ENCODE measurements at places on chromosomes 7 and 10.

GRCh38 chr10:58992830-58993460, 183.5 kb upstream of the PHYHIPL start:
- DNase-seq, result no peak

DNA sequence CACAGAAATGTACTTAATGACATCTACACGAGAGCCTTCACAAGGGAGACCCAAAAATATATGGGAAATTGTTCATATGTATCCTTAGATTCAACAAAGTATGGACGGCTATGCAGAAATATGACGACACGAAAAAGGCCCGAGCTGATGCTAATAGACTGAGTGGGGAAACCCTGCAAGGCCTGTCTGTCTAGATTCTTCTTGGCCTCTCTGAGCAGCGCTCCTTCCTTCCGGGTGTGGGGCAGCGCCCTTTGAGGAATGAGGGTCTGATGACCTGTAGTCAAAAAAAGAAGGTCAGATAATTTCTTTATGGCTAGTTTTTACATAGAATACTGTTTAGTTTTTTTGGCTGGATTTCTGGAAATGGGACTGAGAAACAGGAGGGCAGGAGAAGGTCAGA, 192.8 kb upstream of the AKR1E2 start:
- no peak for DNase-seq

GRCh38 chr7:155778349-155778748, 33.9 kb downstream of the SHH start:
- DNase-seq, result no peak

DNA sequence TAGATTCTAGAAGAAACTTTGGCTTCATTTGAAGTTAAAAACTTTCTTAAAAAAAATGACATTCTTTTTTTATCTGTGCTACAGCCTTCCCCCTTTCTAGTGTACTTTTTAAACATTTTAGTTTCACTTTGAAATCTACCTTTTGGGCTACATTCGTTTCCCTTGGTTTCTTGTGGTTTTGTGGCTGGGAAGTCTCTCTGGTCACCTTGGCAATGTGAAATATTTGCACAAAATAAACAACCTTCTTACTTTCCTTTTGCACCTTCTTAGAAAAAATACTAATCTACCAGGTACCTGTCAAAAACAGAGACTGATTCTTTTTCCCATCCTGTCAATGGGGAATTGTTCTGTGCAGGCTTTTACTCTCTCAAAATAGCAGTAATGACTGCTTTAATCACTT, 350.2 kb downstream of the GATA3 start:
- no peak for DNase-seq

GRCh38 chr10:61757525-61758397, 95.0 kb downstream of the CABCOCO1 start:
- DNase-seq, result no peak

DNA sequence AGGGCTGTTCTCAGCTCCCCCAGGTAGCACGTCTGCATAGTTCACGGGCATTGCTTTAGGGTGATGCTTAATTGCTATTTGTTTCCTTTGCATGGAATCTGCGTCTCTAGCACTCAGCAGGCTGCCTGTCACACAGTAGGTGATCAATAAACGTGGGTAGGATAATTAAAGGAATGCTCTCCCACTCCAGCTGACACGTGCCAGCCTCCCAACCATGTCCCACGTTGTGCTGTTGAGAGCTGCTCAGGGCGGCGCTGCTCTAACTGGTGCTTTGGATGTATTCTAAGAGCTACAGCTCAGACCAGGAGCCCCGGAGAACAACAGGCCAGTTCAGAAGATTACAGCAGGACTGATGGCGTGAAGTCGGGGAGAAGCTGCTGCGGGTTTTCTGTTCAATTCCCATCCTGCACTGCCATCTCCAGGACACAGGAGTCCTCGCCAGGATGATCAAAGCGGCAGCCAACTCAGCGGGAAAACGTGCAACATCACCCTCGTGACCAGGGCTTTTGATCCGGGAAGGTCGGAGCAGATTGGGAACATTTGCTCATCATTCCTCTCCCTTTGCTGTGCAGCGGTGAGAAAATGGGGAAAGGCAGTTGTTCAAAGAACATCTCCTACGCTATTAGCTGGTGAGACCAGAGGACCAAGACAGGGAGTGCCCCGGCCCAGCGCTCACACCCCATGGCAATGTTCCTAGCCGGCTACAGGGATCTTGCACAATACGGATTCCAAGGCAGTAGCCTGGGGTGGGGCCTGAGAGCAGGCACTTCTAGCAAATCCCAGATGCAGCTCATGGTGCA, 50.5 kb upstream of the FOXK1 start:
- DNase-seq, result peak; percentile 39

GRCh38 chr7:90701771-90702170, 105.7 kb downstream of the CDK14 start:
- no peak for DNase-seq

- no peak for DNase-seq
These were observed 136.2 kb upstream of the RET start for GRCh38 chr10:42940487-42941294.

DNA sequence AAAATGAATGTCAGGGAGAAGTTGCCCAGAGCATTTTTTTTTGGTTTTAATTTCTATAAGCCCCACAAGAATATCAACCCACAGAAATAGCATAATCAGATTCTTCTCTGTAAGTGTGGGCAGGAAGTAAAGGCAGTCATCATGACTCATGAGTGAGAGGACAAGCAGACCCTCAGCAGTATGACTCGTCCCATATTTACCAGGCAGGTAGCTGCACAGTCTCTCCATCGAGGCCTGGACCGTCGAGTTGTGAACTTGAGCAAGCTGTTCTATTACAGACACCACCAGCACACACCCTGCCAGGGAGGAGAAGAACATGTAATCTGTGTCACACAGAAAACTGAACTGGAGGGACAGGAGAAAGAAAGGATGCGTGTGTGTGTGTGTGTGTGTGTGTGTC, 37.8 kb downstream of the AOAH start:
- DNase-seq, result no peak

- DNase-seq, result peak; percentile 78
These were observed at the start of gene CAMK1D for GRCh38 chr10:12348870-12349628. CAMK1D (plus strand) TSS chr10:12349547.

DNA sequence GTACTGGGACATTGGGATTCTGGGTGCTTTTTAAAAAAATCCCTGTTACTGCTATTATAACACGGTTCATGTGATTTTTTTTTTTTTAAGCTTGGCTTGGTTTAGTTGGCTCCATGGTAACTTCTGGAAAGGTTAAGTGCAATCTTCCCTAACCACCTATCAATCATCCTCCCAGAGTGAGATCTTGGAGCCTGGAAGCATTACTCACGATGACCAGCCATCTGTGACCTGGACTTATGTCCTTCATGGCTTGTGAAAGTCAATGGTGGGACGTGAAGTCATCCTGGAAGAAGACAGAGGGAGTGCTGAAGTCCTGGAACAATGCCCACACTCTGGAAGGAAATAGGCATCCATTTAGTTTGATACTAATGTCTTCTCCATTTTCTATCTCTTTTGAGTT, 135.5 kb upstream of the FRMD4A start:
- no peak for DNase-seq

DNA sequence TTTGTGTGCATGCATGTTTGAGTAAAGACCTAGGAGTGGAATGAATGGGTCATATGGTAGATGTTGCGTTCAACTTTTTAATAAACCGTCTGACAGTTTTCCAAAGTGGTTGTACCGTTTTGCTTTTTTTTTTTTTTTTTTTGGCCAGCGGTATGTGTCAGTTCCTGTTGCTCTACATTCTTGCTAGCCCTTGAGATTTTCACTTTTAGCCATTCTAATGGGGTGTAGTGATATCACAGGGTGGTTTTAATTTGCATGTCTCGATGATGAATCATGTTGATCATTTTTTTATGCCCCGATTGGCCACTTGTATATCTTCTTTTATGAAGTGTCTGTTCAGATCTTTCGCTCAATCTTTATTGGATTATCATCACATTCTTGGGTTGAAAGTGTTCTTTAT, 320.7 kb downstream of the CAMK1D start:
- DNase-seq, result no peak

DNA sequence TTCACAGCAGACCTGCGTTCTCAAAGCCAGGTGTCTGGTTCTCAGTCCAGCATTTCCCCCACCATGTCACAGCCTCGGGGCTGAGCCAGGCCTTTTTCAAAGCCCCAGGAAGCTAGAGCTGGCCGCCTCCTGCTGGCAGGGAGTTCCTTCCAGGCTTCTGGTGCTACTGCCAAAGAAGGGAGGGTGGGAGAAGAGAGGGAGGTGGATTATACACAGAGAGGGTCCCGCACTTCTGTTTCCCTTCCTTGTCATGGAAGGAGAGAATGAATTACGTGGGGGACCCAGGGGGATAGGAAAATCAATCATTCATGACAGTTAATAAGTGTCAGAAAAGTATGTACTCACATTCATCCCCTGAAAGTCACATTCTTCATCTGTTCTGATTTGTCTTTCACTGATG, 600 bp upstream of the LGI1 start:
- no peak for DNase-seq

DNA sequence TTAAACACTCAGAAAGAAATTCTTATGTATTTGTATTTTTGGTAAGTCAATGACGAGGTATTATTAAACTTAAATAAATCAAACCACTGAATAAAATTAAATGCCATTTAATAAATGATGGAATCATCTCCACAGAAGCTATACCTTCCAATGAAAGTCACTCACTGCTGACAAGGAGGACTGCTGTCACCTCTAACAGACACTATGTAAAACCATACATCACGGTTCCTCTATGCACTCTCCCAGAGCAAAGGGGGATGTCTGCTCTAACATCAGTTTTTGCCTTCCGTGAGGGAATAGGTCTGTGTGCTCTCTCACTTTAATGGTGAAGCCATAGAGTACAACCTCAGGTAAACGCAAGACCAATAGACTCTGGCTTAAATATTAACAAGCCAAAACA, 99.7 kb upstream of the DDC start:
- DNase-seq, result no peak

DNA sequence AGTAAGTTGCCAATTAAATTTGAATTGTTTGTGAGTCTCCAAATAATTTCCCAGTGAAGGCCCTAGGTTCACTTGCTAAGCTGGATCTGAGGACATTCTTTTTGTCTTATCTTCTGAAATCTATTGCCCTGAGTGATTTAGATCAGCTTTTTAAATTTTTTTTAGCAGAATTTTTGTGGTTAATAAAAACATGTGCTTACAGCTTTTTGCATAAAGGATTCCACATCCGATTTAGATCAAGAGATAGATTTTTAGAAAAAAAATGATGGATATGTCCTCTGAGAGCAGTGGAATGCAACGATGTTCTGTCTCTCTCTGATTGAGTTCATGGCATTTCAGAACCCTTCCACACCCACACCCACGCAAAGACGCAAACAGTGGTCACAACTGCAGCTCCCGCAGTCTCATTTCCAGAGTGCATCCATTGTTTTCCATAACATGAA, 358.8 kb downstream of the SUGCT start:
- no peak for DNase-seq

GRCh38 chr10:69829775-69830174, 28.1 kb downstream of the COL13A1 start:
- DNase-seq, result no peak

- no peak for DNase-seq
These were observed 316.6 kb downstream of the KCNMA1 start for GRCh38 chr10:77320971-77321471.

- no peak for DNase-seq
These were observed 82.5 kb downstream of the RNLS start for GRCh38 chr10:88500656-88501055.

- no peak for DNase-seq
These were observed 8.3 kb downstream of the CAMK1D start for GRCh38 chr10:12357525-12358151.

DNA sequence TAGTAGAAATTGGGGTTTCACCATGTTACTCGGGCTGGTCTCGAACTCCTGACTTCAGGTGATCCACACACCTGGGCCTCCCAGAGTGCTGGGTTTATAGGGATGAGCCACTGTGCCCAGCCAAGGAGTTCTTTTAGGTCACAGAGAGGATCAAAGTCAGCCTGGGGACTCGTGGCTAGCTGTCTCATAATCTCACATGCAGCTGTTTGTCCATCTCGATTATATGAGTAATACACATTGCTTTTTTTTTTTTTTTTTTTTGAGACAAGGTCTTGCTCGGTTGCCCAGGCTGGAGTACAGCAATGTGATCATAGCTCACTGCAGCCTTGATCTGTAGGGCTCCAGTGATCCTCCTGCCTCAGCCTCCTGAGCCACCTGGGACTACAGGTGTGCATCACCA, 2.2 kb downstream of the IFT22 start:
- DNase-seq, result no peak

DNA sequence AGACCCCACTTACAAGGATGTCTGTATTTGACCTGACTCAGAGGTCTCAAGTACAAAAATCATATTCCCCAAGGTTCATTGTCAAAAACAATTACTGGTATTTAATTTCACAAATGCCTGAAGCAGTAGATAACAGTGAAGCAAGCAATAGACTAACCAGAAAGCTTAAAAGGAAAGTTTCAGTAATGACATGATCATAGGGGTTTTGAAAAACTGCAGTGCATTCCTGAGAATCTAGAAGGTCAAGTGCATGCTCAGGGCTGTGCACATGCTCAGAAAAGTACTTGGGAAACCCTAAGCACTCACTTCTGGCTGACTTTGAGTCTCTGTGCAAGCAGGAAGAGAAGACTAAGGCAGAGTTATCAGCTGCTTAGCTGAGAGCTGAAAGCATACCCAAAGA, 27.1 kb downstream of the RASGEF1A start:
- no peak for DNase-seq

DNA sequence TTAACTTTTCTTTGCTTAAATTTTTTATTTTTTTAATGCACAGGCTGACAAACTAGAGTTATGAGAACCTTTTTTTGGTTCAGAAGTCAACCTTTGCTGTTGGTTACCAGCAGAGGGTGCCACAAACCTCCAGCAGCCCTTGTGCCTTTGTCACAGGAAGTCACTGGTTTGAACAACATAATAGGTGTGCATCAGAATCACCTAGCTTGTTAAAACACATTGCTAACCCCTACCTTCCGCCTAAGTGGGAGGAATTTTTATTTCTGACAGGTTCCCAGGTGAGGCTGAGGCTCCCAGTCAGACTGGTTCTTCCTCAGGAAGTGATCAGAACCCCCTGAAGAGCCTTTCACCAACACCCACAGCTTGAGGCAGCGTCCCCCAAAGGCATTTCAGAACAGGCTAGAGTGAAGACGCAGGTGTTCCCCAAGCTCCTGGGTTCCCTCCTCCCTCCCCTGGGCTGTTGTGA, 22.6 kb upstream of the VDAC2 start:
- DNase-seq, result no peak

GRCh38 chr7:20021831-20022230, 195.4 kb downstream of the MACC1 start:
- DNase-seq, result no peak

DNA sequence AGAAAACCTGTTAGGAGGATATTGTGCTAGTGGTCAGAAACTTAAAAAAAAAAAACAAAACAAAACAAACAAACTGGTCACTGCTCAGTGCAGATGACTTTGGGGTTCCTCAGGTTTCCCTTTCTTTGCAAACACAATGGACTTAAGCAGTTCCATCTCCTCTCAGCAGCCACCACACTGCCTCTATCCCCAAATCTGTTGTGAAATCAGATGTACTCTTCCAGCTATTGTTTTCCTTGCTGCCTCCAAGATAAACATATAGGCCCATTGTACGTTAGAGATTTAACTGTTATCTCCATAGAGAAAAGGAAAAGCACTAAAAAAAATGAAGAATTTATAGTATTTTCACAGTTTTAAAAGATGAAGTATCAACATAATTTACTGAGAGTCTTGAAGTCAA, 147.1 kb downstream of the MPP7 start:
- no peak for DNase-seq

- DNase-seq, result no peak
These were observed 47.1 kb downstream of the DIP2C start for GRCh38 chr10:642186-642890.

Measured in C1 segment of cervical spinal cord (tissue), 14 donors.